Temporal lobe (tissue), 4 donors: ENCODE measurements at places on chromosomes 11 and 22. TPM values are rescaled to one million over a fixed set of nuclear protein-coding genes. Genes with fewer than 3 reads are reported as not detected.

ACR gene
- total RNA-seq = not detected

IGF2 gene
- total RNA-seq = 14.0 TPM

TSSK2 gene
- total RNA-seq = not detected

XKR3 gene
- not detected for total RNA-seq

PATE4 gene
- not detected for total RNA-seq

GLB1L2 gene
- 0.98 TPM for total RNA-seq

IGLL1 gene
- total RNA-seq = not detected

UBQLN3 gene
- under 0.01 TPM for total RNA-seq

BARX2 gene
- under 0.01 TPM for total RNA-seq
